Stimulated activated effector memory CD8-positive, alpha-beta T cell treated with anti-CD3 and anti-CD28 coated beads, Interleukin-12 subunit alpha, Interleukin-12 subunit beta, amount 100 ng/mL, for 72 hours (primary cell): ENCODE measurements at places on chromosomes 2 and 18.

GRCh38 chr18:48412339-48412929 lies 3.3 kb upstream of the ZBTB7C start:
- no peak for DNase-seq

DNA sequence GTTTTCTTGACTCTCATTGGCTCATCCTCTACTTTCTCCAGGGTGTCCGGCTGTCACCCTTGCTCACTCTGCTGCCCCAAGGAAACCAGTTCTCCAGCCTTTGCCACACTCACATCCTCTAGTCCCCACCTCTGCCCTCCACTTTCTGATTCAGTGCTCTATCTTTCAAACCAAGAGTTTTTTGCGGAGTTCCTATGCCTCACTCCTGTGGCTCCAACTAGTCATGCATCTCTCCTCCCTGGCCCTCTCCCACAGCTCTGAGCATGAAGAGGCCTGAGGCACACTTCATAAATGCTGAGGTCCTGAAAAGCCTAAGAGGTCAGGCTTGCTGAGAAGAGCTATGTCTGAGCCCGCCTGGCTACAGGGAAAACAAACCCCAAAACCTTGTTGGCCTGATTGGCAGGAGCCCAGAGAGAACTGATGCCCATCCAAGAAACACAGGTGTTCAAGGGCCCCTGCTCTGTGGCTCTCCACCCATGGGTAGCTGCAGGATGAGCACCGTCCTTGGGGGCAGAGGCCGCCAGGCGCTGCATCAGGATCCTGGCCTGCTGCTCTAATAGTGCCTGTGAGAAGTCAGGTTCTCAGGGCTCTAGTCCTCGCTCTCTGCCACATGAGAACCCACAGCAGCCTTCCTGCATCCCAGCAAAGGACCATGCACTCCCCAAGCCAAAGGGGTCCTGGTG lies 42.1 kb downstream of the HS1BP3 start:
- no peak for DNase-seq

- no peak for DNase-seq
These were observed 232.2 kb downstream of the GULP1 start for GRCh38 chr2:188523919-188524318.

DNA sequence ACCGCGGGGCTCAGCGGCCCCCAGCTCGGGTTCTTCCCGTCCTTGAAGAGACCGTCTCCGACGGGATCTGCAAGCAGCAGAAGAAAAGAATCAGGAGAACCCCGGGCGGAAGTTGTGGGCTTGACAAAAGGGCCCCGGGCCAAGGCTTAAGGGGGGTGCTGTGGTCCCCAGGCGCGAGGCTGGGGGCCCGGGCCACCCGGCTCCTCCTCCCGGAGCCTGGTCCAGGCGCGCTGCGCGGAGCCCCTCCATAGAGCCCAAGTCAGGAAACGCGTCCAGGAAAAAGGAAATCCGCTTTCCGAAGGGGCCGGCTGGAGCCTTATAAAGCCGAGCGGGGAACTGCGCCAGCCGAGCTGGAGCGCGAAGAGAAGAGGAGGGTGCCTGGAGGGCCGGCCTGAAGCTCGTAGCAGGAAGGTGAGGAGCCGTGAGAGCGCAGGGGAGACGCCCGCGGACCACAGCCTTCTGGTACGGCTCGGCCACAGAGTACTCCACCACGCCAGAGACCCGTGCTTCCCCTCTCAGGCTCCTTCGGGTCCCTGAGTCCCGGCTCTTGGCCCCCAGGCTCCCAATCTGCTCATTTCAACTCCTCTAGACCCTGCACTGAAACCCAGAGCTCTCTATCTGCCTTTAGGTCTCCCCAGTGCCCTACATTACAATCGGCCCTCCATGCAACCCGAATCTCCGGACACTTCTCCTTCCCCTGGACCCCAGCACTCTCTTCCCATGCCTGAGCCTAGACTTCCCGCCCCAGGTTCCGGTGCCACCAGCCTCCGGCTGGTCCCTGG lies 554 bp downstream of the FEV start:
- no peak for DNase-seq

GRCh38 chr2:210092791-210093190 lies 78.4 kb downstream of the KANSL1L start:
- no peak for DNase-seq

GRCh38 chr2:160993654-160994061 lies 166.6 kb upstream of the TANK start:
- no peak for DNase-seq

GRCh38 chr18:7152440-7152839 lies 34.8 kb upstream of the LAMA1 start:
- no peak for DNase-seq

DNA sequence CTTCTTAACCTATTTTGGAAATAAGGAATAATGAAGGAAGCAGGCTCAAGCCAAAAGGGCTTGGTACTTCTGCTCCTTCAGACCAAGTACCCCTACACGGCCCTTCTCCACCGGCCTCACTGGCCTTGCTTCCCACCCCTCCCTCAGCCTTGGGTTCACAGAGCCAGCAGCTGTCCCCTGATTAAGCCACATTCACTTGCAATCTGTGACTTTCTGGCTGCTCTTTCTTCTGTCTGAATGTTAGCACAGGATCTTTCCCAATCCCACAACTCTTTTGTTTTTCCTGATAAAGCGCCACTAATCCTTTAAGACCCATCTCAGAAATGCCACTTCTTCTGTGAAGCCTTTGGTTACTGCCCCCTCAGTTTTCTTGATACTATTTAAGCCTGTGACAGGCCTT lies 52.4 kb downstream of the REEP1 start:
- no peak for DNase-seq

DNA sequence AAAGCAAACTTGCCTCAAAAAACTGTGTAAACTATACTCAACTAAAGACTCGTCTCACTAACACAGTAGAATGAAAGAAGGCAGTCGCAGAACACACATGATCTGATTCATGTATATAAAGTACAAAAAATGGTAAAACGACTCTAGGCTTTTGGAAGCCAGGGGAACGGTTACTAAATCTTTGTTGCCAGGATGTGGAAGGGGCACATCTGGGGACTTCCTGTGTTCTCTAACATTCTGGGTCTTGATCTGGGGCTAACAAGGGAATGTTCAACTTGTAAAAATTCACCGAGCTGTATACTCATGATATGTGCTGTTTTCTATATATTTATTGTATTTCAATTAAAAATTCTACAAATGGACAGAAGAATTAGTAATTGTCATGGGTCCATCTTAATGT lies 14.3 kb upstream of the C2orf80 start:
- no peak for DNase-seq

DNA sequence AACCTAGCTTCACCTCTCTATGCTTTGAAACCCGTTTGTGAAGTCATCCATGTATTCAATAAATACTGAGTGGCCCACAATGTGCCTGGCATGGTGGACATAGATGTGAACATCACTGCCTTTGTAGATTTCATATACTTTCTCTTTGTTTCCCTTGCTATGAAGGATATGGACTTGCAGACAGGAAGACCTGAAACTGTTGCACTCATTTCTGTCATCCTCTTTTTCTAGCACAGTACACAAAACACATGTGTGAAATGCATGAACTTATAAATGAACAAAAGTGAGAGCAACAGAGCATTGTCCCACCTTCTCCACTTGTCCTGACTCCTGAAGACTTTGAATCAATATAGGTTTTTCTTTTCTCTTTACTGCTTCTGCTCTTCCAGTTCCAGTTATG lies 249.4 kb upstream of the LINC00305 start:
- no peak for DNase-seq

DNA sequence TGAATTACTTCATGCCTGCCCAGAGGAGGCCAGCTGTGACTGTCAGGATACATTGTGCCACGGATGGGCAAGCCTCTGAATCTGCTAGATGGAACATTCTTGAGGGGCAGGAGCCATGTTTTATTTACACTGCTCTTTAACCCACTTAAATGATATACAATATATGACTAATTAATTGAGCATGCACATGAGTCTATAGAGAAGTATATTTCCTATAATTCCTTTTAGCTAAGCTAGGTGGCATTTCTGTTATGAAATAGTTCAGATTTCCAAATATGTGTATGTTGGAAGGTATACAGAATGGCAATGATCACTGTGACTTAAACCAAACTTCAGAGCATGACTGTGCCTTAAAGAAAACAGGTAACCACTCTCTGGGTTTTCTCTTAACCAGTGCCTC lies 131.7 kb downstream of the RAB3GAP1 start:
- no peak for DNase-seq

- no peak for DNase-seq
These were observed 385.0 kb upstream of the FAM98A start for GRCh38 chr2:33984131-33984530.

DNA sequence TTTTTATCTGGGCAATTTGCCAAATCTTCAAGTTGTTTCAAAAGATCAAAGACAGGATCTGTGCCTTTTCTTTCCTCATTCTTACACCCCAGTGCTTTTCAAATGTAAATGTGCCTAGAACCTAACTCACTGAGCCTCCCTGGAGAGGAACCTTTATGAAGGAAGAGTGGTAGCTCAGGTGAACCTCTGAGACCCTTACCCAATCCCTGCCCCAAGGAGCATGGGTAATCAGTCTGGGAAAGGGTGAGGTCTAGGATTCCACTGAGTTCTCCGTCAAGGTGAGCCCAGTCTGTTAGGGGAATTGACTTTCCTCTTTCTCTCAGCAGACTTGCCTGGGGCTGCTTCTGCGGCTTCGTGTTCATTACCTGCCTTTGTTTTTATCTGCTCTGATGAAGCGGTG lies 88.1 kb upstream of the MAP4K4 start:
- DNase-seq = no peak

DNA sequence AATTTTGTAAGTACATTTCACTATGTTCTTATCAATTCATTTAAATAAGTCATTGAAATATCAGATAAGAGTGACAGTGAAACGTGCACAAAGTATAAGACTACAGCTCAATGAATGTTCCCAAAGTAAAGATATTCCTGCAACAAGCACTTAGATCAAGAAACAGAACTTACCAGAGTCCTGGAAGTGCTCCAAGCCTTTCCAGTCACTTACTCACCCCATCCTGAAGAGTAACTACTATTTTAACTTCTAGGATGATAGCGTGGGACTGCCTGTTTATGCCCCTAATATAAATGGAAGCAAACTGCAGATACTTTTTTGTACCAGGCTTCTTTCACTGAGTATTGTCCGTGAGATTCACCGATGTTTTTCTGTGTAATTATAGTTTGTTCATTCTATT lies 768.9 kb downstream of the SLC4A3 start:
- DNase-seq = no peak

DNA sequence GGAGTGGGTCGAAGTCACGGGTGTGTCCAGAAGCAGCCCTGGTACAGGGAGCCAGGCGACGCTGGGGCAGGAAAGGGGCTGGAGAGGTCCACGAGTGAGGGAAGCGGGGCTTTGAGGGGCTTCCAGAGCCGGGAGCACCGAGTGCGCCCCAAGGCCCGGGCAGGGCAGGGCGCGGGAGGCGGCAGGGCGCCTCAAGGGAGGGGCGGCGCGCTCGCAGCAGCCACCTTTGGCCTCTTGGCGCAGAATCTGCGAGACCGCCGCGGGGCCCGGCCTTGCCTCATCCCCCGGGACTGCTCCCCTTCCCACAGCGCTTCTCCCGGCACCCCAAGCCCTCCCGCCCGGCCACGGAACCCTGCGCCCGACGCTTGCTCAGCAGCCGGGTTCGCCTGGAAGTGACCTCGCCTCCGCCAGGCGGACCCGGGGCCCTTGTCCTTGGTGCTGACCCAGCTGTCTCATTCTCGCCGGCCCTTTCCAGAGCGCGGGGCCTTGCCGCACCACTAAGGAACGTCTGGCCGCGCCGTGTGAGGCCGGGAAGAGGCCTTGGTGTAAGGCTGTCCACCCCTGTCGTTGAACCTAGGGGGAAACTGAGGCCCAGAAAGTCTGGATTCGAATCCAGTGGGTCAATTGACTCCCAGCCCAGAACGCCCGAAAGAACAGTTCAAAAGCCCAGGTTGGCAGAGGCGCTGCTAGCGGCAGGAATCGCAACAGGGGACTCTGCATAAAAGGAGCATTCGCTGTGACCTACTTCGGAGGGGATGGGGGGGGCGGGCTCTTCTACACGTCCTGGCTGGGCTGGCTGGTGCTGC lies 584 bp upstream of the DNER start:
- DNase-seq = peak; percentile 55

- no peak for DNase-seq
These were observed 3.1 kb downstream of the PAIP2B start for GRCh38 chr2:71223767-71224333.

- no peak for DNase-seq
These were observed 438.3 kb downstream of the ZNF521 start for GRCh38 chr18:24913507-24914170.

DNA sequence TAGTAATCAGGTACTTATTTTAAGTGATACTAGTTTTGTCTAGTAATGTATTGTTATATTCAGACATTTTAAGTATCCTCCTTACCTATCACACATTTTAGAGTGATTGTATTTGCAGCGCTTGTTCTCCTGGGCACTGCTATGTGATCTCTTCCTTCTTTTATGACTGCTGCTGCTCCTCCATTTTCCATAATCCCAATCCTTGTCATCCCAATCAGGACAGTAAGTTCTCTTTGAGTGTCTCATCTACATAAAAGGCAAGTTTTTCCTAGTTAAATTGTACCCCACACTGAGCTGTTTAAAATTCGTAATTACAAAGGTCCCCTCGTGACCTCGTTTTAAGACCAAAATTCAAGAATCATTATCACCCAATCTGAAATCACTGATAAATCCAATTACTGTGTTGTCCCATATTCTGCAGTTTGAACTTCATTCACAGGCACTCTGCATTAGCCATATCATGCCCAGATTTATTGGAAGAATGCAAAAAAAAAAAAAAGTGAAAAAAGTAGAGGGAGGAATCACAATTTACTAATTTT lies 2.8 kb downstream of the CLK1 start:
- DNase-seq = no peak

DNA sequence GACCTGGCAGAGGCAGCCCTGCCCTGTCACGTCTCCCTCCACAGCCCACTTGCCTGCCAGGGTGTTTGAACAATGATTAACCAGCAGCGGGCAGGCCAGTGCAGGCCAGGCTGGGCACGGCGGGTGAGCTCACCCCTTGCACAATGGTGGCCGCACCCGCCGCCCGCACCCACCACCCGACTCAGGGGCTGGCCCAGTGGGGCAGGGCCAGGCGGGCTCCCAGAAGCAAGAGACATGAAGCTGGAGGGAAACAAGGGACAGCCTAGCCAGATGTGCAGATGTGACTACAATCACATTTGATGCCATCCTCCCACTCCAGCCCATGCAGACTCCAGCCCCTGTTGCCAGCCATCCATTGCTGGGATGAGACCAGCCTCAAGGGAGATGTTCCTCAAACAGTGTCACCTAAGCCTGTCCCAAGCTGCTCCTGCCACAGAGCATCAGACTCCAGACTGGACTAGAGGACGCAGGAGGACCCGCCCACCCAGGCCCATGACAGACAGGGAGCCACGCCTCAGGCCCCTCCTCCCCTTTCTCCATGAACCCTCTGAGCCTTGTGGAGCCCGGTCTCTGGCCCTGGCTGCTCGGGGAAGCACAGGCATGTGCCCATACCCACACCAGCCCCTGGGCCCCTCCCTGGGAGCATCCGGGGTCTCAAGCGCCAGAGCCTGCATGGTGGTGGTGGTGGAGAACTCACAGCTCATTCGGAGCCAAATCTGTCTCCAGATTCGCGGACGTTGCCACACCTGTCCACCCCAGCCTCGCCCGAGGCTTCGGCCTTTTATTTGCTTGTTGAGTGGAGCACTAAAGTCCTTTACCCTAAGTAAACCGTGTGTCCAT lies 45.0 kb downstream of the SDC1 start:
- DNase-seq = no peak
